Stimulated activated CD4-positive, alpha-beta T cell treated with anti-CD3 and anti-CD28 coated beads, Interleukin-1b, Interleukin-23, amount 100 ng/mL, for 1 hour (primary cell): ENCODE measurements at places on chromosomes 11 and 22.

GRCh38 chr11:130118636-130119387, 40.8 kb upstream of the ST14 start:
- DNase-seq, result no peak

DNA sequence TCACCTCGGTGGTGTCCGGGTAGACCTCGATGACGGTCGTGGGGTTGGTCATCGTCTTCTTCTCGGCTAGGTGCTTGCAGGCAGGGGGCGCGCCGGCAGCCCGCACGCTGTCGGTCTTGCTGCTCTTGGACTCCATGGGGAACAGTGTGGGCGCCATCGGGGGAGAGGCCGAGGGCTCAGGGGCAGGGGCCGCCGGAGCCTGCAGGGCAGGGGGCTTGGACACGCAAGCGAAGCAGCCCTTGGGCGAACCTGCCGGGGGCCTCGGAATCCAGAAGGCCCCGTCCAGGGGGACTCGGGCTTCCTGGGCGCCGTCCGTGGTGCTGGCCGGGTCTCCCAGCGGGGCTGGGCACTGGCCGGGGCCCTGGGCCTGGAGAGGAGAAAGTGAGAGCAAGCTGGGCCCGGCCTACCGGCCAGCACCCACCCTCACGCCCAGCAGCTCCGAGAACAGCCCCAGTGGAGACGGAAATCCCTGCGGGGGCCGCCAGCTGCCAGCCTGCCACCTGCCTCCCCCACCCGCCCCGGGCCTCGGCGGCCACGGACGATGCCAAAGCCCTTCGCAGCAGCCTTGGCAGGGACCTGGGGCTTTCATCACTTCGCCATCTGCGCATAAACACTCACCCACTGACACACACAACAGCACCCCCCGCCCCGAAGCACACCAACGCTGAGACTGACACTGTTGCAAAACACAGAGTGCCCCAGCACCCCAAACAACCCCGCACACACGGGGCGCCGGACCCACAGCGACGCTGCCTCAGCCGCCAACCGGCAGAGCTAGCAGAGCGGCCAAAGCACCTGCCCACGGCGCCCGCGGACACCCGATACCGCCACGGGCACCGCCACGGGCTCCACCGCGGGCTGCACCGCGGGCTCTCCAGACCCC, 2.4 kb downstream of the IFITM10 start:
- no peak for DNase-seq

GRCh38 chr22:44818727-44819126, 66.4 kb downstream of the ARHGAP8 start:
- no peak for DNase-seq

- no peak for DNase-seq
These were observed 4.0 kb downstream of the FTH1 start for GRCh38 chr11:61963282-61964057.

DNA sequence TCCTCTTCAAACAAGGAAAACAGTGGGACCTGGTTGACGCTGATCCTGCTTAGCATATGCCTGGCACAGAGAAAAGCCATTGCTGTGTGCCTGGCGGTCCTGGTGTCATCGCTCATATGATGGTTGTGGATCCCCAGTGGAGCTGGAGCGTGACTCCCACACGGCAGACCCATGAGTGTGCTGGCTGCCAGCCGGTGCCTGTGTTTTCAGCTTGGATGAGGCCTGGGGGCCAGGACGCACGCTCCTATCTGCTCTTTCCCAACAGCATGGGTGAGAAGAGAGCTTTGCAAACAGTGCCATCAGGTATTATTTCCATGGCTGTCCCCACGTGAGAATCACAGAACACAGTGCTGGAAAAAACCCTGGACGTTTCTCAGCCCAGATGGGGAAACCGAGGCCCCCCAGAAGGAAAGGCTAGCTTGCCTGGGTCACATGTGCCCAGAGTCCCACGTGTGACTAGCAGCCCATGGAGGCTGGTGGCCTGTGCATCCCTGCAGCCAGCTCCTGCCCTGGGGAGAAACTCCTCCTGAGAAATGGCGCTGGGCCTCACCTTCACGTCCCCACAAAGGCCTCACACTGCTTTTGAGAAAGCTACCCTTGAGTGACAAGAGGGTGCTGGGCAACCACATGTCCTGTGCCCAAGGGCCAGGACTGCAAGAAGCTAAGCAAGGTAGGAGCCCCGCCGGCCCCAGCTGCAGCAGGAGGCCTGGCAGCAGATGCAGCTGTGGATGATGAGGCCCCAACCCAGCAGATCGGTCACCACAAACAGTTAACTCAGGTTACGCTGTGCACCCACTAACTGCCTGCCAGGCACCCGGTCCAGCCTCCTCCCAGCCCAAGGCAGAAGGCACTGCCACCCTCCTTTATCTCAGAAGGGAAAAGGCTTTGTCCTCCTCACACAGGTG, 4.2 kb downstream of the CDKN1C start:
- DNase-seq, result no peak

DNA sequence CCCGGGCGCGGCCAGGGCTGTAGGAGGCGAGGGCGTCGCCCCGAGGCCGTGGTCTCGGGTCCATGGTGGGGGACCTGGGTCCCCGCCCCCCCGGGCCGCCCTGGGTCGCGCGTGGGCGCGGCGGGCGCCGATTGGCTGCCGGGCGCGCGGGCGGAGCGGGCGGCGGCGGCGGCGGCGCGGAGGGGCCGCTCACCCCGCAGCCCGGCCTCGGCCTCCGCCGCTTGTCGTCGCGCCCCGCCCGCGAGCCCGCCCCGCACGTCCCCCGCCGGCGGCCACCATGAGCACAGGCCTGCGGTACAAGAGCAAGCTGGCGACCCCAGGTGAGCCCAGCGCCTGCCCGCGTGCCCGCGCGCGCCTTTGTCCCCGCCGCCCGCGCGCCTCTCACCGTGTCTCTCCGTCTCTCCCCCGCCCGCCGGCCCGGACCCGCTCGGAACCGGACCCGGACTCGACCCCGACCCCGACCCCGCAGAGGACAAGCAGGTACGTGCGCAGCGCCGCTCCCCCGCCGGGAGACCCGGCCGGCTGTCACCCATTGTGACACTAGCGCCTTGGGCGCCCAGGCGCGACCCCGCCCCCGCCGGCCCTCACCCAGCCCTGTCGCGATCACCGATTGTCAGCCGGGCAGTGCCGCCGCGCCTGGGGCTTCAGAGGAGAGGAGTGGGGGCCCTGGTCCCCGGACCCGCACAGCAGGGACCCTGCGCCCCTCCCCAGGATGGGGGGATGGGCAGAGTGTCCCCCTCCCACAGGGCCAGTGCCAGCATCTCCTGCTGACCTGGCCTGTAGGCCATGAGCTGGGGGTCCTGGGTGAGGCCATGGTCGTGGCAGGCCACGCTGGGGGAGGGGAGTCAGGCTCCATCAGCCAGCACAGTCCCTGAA, at the start of gene SEPTIN5:
Gene SEPTIN5, plus strand, starts transcription at position 192 of the 876 bp plus-strand sequence. Its CDS starts 86 bp downstream, at position 278.
- no peak for DNase-seq

- DNase-seq, result no peak
These were observed 6.1 kb upstream of the ASCL2 start for GRCh38 chr11:2276280-2277007.

GRCh38 chr11:129804012-129804411, 11.6 kb upstream of the TMEM45B start:
- DNase-seq, result no peak

DNA sequence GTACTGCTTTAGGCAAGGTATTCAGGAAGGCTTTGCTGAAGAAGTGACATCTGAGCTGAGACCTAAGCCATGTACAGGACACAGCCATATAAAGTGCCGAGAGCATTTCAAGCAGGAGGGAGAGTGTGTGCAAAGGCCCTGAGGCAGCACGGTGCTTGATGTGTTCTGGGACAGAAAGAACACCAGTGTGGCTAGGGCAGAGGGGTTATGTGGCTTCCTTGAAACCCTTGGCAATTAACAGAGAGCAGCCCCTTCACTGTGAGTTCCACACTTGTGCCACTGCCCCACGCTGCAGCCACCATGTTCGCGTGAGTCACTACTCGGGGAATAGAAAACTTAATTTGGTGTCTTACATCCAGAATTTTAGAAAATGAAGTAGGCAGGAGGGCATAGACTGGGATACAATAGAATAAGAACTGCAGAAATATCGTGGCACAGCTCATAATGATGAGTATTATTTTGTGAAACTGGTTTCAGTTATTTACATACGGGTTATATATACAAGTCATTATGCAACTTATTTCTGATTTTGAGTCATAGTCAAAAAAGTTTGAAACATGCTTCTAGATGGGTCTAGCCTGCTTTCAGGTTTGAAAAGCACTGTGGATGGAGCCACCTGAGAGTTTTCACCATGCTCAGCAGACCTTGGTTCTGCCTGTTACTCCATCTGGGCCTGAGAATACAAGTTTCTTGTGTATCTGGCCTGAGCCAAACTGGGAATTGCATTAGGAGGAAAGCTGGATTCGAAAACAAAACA, 11.8 kb downstream of the IL10RA start:
- DNase-seq, result no peak

- DNase-seq, result no peak
These were observed 136.0 kb downstream of the FEZ1 start for GRCh38 chr11:125360066-125360465.

DNA sequence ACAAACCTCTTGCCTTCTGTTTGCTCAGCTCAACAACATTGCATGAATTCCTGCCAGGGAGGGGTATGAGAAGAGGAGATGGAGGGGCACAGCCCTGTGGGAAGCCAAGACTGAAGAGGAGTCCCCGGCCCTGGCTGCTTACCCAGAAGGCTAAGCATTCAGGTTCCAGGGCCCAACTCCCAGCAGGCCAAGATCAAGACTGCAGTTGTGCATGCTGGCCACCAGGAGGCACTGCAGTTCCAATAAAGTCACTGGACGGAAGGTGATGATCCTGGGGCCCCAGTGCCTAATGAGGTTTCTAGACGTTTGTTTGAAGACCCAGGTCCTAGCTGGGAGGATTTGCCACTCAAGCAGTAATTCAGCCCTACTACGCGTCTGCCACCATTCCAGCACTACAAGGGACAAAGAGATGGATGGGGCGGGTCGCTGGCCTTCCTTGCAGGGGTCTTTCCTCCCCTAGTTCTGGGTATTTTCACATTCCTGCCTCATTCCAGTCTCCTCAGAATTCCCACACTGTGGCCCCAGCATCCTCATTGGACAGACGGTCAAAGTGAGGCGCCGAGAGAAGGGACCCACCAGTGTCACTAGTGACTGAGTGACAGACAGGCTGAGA, 23.6 kb downstream of the ALX4 start:
- peak; percentile 7 for DNase-seq

- DNase-seq, result no peak
These were observed at the start of gene MOB2 for GRCh38 chr11:1486054-1486825. MOB2 (minus strand) TSS chr11:1486779; CDS start chr11:1486556, 223 bp downstream.

GRCh38 chr11:16070573-16070972, 285.8 kb downstream of the SOX6 start:
- DNase-seq, result no peak

DNA sequence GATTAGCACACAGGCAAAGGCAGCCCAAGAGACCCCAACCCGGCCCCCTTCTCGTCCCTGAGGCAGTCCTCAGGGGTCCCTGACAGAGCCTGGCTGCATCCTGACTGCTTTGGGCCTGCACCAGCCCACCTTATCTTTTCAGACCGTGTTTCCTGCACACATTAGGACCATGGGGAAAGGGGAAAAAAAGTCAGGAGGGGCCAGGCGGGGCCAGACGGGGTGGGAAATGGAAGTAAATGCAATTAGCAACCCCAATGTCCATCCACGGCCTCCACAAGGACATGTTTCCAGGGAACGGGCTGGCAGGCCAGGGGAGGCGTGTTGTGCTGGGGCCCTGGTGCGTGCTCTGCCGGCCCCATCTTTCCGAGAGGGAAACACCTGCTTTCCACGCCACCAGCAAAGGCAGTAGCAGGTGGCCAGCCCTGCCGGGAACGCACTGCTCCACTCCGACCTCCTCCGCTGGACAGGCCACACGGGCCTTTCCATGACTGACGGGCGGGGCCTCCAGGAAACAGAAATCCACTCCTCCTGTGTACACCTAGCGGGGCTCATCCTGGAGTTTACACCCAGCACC, 7.4 kb downstream of the EHD1 start:
- DNase-seq, result no peak

- DNase-seq, result no peak
These were observed 116.2 kb downstream of the KIF18A start for GRCh38 chr11:27991736-27992135.

GRCh38 chr11:106218106-106218505, 140.6 kb downstream of the AASDHPPT start:
- DNase-seq, result no peak

DNA sequence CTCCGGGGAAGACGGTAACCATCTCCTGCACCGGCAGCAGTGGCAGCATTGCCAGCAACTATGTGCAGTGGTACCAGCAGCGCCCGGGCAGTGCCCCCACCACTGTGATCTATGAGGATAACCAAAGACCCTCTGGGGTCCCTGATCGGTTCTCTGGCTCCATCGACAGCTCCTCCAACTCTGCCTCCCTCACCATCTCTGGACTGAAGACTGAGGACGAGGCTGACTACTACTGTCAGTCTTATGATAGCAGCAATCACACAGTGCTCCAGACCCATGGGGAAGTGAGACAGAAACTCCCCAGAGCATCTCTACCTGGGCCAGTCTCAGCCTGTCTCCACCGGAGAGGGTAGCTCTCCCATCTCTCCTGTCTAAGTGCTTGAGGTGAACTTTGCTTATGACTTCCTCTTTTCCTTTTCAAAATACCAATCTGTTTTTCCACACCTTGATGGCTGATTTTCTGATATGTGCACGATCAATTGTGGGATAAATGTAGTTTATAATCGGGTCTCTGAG, 48.5 kb upstream of the VPREB1 start:
- no peak for DNase-seq

DNA sequence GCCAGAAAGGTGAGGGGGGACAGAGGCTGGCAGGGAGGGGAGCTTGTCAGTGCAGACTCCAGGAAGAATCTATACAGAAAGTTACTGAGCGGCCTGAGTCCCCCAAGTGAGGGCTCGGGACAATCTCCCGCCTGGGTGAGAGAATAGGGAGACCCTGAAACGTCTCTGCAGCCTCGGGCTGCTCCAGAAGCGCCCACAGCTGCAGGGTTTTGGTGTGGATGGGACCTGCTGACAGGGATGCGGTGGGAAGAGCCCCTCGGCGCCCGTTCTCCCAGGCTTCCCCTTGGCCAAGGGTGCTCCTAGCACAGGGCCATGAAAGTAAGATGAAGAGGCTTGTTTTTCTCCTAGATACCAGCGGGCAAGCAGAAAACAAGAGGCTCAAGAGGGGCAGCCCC, 743 bp upstream of the RCE1 start:
- no peak for DNase-seq

DNA sequence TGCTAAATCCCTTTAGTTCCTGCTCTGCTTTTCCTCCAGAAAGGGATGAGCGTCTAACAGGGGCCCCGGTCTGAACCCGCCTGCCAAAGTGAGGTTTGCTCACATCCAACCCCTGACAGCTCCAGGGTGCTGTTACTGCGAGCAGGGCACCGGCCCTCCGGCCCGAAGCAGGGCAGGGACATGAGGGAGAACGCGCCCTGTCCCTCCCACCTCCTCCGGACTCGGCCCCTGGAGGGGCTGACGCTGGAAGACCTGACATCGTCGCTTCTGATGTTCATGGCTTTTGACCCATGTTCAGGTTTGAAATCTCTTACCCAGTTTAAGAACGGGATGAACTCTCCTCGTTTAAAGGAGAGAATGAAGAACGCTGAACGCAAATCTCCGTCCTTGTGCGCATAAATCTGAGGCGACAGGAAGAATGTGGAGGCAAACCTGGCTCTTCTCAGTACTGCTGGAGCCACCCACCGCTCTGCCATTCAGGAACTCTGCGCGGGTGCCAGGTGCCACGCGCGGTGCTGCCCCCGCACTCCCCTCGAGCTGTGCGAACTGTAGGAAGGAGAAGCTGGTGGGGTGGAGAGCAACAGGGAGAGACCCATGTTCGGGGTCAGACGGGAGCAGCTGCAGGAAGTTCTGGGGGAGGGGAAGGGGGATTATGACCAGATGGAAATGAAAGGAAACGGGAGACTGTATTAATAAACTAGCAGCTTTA, 826 bp upstream of the EEF1G start:
- no peak for DNase-seq
